ENCODE measurements at places on chromosomes 7 and 10.
A peak's percentile ranks its signal among the peaks of the same experiment; 100 is the strongest.

- peak; percentile 50 for DNase-seq
Observed at GRCh38 chr10:6239213-6239991, 36.7 kb downstream of the PFKFB3 start.

DNA sequence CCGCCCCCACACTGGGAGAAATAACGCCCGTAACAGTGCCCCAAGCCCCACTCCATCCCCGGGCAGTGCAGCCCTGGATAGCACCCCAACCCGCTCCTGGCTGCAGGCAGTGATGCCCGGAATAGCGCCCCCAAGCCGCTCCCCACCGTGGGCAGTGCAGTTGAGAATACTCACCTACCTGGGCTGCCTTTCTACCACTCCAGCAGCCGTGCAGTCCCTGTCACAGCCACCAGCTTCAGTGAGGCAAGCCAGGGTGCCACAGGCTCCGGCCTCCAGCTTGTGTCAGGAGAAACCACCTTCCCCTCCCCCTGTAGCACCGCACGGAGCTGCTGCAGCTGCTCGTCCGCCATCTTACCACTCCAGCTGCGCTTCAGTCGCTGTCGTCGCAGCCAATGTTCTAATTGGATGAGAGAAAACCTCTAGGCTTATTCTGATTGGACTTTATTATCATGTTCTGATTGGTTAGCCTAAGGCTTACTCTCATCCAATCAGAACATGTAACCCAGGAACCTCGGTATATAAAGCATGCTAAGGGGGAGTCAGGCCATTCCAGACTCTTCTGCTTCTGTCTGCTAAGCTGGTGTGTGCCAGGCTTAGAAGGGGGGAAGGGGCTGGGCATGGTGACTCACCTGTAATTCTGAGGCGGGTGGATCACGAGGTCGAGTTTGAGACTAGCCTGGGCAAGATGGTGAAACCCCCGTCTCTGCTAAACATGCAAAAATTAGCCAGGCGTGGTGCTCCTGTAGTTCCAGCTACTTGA is 53.2 kb upstream of the ZNF33B start:
- no peak for DNase-seq

DNA sequence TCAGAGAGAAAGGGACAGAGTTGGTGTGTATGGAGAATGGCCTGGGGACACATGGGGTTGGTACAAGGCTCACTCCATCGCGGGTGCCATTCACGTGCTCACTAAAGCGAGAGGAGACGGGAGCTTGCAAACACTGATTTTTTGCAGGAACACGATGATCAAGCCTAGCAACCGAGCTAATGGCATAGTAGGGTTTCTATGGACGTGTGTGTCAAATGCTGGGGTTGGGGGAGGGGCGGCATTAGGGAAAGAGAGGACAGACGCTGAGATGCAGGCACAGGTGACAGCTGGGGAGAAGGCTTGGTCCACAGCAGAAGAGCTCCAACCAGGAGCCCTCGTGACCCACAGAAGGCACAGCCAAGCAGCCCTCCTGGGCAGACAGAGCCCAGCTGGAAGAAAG is 33.9 kb downstream of the RCC1L start:
- DNase-seq: no peak

DNA sequence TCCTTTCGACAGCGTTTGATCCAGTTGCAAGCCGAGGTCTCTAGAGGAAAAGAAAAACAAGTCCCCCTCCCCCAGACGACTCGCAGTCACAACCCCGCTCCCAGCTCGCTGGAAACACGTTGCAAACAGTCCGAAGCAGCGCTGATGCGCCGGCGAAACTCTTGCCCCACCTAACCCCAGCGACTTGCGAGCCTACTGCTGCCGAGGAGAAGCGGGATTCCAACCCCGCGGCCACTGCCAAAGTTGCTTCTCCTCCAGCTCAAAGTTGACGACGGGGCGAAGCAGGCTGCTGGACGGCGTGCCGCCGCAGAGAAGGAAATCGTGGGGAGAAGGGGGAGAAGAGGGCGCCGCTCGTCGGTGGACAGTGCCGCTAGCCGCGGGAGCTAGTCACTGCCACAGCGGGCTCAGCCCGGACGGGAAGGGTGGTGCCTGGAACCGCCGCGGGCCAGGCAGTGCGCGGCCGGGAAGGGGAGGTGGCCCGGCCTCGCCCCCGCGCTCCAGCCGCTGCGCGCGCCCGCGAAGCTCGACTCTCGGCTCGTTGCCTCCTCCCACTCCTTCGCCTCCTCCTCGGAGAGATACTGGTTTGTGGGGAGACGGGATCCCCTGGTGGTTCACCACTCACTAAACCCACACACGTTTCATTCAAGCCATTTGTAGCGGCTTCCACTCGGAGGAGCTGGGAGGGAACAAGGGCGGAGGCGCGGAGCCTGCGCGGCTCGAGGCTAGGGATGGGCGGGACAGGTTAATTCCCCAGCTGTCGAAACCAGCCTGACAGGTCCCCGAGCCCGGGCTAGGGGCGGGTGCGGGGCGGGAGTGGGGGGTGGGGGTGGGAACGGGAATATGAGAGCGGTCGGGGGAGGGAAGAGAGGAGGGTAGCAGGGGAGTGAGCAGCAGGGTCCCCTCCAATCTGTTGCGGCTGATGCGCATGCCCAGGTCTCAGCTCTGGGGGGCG is at the start of gene GPR37:
GPR37 (minus strand) TSS at position 392 of the 952 bp plus-strand sequence. CDS start 816 bp downstream, outside the sequence.
- DNase-seq: peak; percentile 95

DNA sequence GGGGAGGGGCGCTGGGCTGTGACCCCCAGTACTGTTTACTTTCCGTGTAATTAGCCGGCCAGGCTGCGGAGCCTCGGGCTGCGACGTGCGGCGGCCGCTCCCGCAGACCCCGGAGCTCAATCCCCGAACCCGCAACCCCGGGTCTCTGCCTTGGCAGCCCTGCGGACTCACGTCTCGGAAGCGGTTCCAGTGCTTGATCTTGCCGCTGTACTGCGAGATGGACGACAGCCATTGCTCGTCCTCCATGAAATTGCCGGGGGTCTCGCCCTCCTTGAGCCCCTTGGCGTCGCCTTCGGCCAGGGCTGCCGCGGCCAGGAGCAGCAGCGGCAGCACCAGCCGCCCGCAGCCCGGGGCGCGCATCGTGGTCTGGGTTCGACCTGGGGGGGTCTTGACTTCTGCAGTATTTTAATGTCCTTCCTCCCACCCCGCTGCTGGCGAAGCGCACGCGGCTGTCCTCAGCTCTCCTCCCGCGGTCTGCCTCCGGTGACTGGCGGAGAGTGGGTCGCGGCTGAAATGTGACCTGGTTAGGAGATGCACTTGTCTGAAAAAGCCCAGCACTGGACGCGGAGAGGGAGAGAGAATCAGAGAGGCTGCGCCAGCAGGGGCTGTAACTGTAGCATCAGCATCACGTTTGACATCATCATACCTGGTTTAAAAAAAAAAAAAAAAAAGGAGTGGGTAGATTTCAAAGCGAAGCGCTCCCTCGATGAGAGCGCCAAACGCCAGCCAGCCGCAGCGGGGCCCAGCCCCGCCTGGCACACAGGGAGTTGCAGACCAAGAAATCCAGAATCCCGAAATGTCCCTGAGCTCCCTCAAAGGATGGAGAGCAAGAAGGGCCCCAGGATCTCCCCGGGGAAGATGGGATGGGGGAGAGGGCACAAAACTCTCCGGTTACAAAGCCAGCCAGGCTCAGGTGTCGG is at the start of gene SPOCK2:
SPOCK2 (minus strand) TSS at position 583 of the 920 bp plus-strand sequence; CDS start at position 360, 223 bp downstream.
- peak; percentile 55 for DNase-seq

DNA sequence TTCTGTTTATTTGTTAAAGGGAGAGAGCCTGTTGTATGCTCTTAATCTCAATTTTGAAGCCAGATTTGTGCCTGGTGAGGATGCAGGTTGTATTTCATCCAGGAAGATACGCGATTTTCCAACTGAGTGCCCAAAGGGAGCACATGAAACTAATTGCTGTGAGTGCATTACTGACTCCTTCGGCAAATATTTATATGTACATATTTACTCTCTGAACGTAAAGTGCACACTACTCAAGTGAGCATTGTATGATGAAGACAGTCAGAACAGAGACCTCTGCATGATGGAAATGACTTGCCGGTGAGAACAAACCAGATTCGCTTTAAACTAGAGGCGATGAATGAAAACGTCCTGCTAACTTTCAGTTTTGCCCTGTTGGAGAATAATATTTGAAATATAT is 130.1 kb downstream of the MALRD1 start:
- no peak for DNase-seq

GRCh38 chr10:72254813-72255568 is 18.7 kb upstream of the DDIT4 start:
- DNase-seq: peak; percentile 96

DNA sequence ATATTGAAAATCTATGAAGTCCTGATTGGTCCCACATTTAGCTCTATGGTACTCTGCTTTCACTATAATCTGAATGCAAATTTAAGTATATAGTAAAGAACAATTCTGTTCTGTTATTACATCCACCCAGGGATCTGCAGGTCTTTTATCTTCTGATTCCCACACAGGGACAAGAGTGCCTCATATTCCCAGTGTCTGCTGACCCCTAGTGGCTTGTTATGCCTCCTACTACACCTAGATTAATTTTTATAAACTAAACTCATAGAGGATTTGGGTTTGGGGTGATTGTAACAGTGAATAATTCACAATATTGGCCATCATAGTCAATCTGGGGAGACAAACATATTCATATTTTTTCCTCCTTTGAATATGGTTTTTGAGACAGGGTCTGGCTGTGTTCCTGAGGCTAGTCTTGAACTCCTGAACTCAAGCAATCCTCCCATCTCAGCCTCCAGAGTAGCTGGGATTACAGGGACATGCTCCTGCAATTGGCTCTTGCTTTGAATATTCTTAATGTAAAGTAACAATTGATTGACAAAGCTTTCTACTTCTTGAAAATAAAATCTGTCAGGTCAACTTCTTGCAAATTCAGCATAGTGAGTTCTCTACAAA is 282.1 kb downstream of the KCND2 start:
- no peak for DNase-seq

DNA sequence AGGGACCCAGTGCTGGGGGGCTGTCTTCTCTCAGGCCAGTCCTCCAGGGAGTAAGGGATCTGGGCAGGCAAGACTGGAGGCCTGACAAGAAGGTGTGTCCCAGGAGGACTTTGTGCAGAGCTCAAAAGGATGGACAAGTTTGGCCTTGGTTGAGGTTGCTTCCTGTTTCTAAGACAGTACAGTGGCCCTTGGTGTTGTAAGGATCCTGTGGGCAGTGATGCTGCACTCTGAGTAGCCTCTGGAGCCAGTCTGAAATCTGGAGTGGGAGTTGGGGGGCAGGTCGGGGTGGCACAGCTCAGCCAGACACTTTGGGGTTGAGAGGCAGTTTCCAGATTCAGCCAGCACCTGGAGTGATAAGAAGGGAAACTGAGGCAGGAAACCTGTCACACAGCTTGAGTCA is 139.2 kb upstream of the ZMIZ1 start:
- DNase-seq: no peak

DNA sequence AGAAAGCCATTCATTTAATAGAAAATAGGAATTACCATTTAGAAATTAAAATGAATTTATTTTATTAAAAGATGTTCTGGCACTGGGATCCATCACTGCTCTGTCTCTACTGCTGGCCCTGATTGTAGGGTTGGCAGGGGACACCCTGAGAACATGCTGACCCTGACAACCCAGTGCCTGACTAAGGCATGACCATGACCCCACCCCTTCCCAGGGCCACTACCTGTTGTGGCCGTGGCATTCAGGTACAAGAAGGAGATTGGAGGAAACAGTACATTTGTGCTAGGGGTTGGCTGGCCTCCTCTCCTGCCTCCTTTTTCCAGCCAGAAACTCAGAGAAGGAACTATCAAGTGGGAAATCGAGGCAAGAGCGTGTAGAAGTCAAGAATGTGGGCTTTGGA is 197.0 kb upstream of the ZMIZ1 start:
- no peak for DNase-seq

DNA sequence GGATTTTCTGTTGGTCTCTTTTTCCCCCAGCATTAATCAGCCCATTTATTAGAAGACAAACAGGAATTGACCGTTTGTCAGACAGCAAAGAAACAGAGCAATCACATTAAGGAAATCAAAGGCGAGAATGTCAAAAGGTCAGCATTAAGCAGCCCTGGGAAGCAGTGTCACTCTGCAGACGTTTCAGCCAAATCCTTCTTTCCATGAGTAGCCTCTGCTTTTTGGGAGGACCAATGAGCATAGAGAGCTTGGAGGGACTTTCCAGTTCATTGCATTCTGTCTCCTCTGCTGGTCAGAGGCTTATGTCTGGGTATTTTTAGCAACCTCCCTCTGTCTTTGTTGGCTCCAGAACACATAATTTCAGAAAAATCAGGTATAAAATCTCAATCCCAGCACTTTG is 481.4 kb downstream of the GALNT17 start:
- DNase-seq: no peak

DNA sequence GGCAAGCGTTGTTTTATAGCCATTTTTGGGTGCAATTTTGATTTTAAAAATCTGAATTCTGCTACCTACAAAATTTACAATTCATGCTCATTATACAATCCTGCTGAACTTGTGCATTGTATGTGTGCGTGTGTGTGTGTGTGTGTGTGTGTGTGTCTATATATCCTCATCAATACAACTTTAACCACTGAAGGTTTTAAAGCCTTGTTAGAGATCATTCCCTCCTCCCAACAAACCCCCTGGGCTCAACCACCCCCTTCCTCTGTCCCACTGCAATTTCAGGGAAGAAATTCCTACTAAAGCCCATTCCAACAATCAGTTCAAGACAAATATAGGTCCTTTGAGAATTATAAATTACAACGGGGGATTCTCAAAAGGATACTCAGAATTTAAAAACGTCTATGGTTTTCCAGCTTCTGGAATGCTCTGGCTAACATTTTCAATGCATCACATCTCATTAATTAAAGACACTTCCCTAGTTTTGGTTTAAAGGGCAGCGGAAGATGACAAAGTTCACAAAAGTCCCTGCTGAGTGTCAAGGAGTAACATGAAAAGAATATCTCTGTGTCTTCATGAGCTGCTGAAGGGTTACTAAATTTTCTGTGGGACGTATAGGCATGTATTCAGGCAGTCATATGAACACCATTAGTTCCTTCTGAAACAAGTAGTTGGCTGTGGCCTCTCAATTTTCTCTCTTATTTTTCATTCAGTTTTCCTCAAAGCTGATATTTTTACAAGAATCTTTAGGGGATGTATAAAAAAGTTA is 889 bp upstream of the SEMA3A start:
- no peak for DNase-seq

GRCh38 chr10:71009126-71009525 is 120.8 kb upstream of the PCBD1 start:
- no peak for DNase-seq
